ENCODE measurements at places on chromosomes 7 and 10.

DNA sequence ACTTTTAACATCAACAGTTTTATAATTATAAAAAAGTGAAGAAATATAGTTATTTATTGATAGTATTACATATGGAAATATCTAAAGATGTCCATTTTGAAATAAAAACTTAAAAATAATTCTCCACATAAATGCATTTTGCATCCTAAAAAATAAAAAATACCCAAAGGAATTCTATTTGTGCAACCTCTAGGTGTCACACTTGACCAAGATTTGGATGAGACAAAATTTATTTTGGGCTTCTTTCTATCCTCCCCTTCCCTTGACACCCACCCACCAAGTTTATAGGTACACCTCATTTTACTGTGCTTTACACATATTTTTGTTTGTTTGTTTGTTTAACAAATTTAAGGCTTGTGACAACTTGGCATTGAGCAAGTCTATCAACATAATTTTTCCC, 3.3 kb upstream of the THSD7A start:
- DNase-seq = peak; percentile 32

- DNase-seq = no peak
These were observed 185.6 kb downstream of the PFKFB3 start for GRCh38 chr10:6388261-6388893.

DNA sequence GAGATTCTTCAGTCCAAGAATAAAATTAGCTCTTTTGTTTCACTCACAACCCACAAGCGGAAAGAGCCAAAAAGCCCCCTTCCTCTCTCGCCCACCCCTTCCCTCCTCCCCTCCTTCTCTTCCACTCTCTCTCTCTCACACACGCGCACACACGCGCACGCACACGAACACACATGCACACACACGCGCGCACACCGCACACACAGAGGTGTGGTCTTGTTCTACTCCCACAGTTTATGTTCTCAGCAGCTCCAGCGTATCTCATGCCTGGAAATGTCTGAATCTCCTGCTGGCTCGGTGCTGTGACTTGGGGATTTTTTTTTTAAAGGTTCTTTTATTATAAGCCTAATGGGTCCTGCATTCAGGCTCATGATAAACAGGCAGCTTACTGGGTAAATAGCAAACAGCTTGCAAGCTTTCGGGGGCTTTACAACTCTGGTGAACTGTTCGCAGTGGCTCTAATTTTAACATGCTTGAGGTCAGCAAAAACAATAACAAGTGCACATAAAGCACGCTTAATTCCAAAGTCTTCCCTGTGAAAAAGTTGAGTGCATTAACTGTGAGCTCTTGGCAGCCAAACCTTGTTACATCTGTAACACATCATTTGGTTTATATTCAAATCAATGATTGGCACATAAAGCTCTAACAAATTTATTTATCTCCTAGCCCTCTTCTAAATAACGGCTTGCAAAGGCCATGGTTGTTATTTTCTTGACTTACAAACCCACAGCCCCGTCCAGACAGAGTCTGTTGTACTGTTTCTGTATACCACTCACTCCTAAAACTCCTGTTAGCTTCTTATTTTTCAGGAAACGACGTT, 424.1 kb upstream of the MGMT start:
- no peak for DNase-seq

- no peak for DNase-seq
These were observed 225.5 kb downstream of the ANKRD7 start for GRCh38 chr7:118449797-118450567.

- no peak for DNase-seq
These were observed 117.0 kb upstream of the FAM3C start for GRCh38 chr7:121513105-121513504.

GRCh38 chr10:77245953-77246352, 391.7 kb downstream of the KCNMA1 start:
- peak; percentile 69 for DNase-seq

- no peak for DNase-seq
These were observed 255.1 kb upstream of the SP4 start for GRCh38 chr7:21172800-21173199.

- no peak for DNase-seq
These were observed 345.5 kb downstream of the REEP3 start for GRCh38 chr10:63866747-63867140.

GRCh38 chr10:15859906-15860691, at the start of gene MINDY3:
MINDY3 (minus strand) TSS chr10:15860507; CDS start chr10:15860299, 208 bp downstream.
- peak; percentile 75 for DNase-seq

- peak; percentile 8 for DNase-seq
These were observed 476.5 kb upstream of the POT1 start for GRCh38 chr7:125406111-125406510.

DNA sequence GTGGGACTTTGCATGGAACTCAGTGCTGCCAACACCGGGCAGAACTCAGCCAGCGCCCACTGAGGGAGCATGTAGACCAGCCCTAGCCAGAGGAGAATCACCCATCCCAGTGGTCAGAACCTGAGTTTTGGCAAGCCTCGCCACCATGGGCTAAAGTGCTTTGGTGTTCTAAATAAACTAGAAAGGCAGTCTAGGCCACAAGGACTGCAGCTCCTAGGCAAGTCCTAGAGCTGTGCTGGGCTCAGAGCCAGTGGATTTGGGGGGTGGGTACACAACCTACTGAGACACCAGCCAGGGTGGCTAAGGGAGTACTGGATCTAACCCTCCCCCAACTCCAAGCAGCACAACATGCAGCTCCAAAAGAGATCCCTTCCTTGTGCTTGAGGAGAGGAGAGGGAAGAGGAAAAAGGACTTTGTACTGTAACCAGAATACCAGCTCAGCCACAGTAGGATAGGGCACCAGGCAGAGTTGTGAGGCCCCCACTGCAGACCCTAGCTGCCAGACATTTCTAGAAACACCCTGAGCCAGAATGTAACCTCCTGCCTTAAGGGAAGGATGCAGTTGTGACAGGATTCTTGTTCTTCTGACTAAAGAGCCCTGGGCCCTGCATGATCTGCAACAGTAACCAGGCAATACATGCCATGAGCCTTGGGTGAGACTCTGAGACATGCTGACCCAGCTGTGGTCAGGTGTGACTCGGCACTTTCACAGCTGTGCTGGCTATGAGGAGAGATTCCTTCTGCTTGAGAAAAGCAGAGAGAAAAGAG, 24.4 kb downstream of the GSDME start:
- peak; percentile 66 for DNase-seq

- peak; percentile 85 for DNase-seq
These were observed 26.3 kb upstream of the PPIF start for GRCh38 chr10:79320820-79321493.

- no peak for DNase-seq
These were observed 28.1 kb downstream of the ADAP1 start for GRCh38 chr7:926061-927030.

GRCh38 chr7:920351-921070, 34.0 kb downstream of the ADAP1 start:
- no peak for DNase-seq

GRCh38 chr10:32149252-32149955, 93.2 kb upstream of the KIF5B start:
- peak; percentile 95 for DNase-seq

DNA sequence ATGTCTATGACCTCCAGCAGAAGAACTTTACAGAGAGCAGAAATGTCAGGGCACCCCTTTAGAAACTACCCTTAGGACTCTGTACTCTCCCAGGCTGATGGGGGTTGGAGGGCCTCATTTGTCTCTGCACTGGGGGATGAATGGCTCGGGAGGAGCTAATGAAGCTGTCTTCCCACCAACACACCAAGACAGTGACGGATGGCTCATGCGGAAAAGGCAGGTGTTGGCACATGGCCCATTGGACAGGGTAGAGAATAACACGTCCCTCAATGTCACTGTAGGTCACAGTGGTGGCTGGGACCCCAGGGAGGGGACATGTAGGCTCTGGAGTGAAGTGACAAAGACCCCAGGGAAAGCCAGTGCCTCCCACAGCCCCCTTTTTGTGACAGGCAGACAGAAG, 64.0 kb upstream of the PCBD1 start:
- DNase-seq = no peak

- no peak for DNase-seq
These were observed 312.6 kb downstream of the SKIDA1 start for GRCh38 chr10:21212912-21213311.

DNA sequence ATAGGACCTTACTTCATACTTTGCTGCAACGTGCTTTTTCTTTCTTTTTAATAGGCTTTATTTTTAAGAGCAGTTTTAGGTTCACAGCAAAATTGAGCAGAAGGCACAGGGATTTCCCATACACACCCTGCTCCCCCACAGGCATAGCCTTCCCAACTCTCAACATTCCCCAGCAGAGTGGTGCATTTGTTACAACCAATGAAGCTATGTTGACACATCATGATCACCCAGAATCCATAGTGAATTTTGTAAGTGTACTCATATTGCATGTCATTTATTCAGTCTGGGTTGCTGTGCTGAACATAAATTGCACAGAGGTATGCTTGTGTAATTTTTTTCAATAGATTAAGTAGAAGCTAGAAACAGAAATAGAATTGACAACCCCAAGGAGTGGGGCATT, 327.3 kb downstream of the INHBA start:
- no peak for DNase-seq

- DNase-seq = no peak
These were observed 63.1 kb upstream of the ANKRD1 start for GRCh38 chr10:90983914-90984549.

DNA sequence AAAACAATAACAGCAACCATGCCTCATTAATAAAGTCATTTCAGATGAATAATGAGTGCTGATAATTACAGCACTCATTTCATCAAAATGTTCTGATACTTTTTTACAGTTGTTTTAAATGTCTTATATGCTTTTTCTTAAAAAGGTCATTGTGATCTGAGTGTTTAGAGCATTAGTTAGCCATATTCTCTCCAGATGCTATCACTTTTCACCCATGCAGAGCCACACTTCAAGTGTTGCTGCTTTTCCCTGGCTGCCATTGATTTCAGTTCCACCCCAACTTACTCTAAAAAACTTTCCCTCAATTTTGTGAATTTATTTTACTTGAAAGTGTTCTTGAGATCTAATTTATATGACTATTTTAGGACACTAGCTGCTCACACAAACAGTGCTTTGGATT, 41.8 kb downstream of the NUP205 start:
- DNase-seq = no peak

DNA sequence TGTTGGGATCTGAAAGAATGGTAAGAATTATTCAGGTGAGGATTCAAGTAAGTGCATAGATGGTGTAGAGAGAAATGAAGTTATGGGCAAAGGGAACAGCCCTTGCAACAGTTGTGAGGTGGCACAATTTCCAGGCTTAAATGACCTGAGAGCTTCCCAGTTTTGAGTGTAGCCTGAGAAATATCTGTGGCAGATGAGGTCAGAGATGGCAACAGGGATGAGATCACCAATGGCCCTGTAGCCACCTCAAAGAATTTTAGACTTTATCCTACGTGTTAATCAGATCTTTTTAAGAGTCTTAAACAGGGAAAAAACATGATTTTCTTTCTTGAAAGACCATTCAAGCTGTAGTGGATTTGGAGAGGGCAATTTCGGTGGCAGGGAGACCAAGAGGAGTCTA, 1.9 kb upstream of the NRF1 start:
- peak; percentile 25 for DNase-seq

DNA sequence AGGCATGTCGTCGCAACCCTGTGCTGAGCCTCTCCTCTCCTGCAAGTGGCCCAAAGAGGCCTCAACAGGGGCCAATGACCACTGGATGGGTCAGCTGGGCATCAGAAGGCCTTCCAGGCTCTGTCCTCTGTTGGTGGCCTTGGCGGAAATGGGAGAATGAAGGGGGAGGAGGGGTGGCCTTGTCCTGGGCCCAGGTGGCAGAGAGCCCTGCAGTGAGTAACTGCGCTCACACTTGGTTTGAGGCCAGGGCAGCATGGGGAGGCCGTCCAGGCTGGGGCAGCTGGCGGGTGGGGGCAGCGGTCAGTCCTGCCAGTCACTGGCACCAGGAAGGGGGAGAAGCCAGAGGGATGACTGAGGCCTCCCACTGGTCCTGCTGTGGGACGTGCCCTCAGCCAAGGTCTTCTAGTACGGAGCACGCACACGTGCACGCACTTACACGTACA, 59.8 kb downstream of the LHPP start:
- DNase-seq = no peak

- peak; percentile 46 for DNase-seq
These were observed 168.3 kb downstream of the CHRM2 start for GRCh38 chr7:137036768-137037167.

DNA sequence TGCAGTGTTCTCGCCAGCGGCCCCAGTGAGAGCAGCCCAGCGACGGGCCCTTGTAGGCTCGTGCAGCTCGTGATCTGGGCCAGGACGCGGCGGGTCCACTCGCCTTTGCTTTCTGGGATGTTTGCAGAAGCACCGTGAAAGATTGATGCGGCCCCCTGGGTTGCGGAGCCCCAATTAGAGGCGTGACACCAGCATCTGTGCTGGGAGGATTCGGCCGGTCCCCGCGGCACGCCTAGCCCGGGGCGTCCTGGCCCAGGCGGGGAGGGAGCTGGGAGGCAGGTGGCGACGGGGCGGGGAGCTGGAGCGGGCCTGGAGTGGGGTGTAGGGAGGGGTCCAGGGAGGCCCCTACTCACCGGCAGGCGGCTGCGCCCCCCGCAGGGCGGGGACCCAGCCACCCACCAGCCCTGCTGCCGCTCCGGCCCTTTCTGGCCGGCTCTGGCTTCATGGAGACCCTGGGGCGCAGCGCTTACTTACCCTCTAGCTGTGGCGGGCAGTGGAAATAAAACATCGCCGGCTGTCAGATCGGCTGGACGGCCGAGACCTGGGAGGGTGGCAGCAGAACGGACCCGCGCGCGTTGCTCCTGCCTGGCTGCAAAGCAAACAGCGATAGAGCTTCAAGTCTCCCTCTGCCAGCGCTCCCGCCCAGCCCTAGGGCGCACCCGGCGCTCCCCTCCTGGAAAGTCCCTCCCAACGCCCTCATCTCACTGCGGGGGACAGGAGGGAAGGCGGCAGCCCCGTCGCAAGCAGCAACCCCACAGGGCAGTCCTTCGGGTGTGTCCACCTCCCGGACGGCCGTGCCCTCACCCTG, 752 bp downstream of the DRGX start:
- no peak for DNase-seq

- DNase-seq = no peak
These were observed 14.7 kb downstream of the MASTL start for GRCh38 chr10:27169849-27170248.

- DNase-seq = no peak
These were observed 71.6 kb upstream of the LAMB4 start for GRCh38 chr7:108201766-108202165.

- peak; percentile 34 for DNase-seq
These were observed 130.7 kb upstream of the CELF2 start for GRCh38 chr10:10886861-10887531.

GRCh38 chr10:102198027-102198426, 28.1 kb upstream of the ELOVL3 start:
- DNase-seq = no peak

GRCh38 chr10:74394416-74394969, 243.5 kb downstream of the ADK start:
- no peak for DNase-seq

DNA sequence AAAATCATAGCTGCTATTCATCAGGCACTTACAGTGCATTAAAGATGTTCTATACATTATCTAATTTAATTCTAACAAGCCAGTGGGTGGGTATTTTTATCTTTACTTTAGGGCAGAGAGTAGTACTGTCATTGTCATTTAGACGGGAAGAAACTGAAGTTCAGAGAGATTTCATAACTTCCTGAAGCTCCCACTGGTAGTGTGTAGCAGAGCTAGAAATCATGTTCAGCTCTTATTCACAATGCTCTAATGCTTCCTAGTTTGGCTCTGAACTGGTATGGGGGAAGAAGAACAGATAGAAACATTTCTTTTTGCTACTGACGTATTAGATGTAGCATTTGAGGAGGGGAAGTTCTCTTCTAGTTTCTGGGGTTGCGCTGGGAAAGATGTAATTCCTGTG, 116.7 kb downstream of the CYP26A1 start:
- no peak for DNase-seq
